ENCODE measurements at places on chromosomes 2 and 18.

- DNase-seq = no peak
Measured at GRCh38 chr2:154945984-154946383, 247.5 kb downstream of the KCNJ3 start.

DNA sequence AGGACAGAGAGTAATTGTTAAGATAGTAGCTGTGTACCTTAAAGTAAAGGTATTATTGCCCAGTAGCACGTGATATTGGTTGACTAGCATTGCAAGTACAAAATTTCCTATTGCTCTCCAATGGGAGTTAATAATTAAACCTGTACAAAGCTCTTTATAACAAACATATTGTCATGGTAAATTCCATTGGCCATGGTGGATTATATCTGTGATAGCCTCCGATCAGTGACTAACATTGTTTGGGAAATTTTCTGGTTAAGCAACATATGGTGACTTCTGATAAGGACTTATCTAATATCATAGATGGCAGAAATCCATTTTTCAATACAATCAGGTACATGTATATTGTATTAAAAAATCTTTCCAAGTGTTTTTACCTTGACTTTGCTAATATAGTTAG is 360.8 kb downstream of the DCC start:
- DNase-seq = no peak

DNA sequence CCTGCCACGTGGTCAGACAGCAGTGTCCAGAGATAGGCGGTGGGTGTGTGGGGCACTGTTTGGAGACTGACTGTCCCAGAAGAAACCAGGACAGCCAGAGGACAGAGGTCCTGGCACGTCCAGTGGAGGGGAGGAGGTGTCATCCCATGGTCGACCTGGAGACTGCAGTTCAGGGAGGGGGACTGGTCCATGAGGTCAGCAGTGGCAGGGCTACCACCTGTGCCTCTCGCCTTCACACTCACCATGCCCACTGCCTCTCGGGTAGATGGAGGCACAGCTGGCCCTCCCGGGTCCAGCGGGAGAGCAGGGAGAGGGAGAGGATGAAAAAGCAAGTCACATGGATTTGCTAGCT is 53.9 kb downstream of the INHBB start:
- DNase-seq = no peak

DNA sequence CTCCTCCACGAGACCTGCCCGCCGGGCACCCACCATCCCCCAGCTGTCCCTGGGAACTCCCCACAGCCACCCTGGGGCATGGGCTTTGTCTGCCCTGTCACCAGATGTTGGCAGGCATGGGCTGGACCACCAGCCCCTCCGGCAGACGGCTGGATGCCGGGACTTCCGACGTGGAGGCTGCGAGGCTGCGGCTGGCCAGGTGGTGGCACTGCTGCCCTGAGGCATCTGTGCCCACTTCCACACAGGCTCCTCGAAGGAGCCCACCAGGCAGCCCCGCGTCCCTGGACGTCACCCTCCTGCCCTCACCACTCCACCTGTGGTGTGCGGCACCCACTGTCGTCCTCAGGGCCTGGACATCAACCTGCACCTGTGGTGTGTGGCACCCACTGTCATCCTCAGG is 319.9 kb upstream of the SALL3 start:
- no peak for DNase-seq
